Esophagus muscularis mucosa (tissue), 4 donors: ENCODE measurements at places on chromosomes 6 and 20. TPM values are rescaled to one million over a fixed set of nuclear protein-coding genes. Genes with fewer than 3 reads are reported as not detected.
A peak's percentile ranks its signal among the peaks of the same experiment; 100 is the strongest.

Gene BFSP1
- 2.7 TPM for total RNA-seq

Gene RCAN2
- 29.1 TPM for total RNA-seq

Gene PLN
- 431 TPM for total RNA-seq

Gene PEX3
- 15.1 TPM for total RNA-seq

Gene TREM1
- total RNA-seq: 1.1 TPM

Gene ZNF311
- 0.40 TPM for total RNA-seq

- DNase-seq: no peak
Observed at GRCh38 chr6:74177506-74177905, 481.5 kb downstream of the CD109 start.

DNA sequence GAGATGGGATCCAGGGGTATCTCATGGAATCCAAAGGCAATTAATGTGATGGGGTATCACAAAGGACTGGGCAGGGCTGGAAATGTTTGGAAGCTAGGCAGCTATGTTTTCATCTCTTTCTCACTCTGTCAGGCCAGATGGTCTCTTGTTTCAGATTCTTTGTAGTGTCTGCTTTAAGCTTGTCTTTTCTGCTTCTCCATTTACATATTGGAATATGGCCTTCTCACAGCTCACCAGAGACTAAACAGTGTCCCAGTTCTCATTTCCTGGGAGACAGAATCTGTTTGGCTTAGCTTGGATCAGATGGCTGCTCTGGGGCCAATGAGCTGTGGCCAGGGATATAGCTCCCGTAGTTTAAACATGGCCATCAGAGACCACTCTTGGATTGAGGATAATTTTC is 78.9 kb downstream of the SLC35F1 start:
- DNase-seq: no peak

- DNase-seq: peak; percentile 45
Observed at GRCh38 chr20:11411765-11412164, 505.9 kb upstream of the BTBD3 start.

- no peak for DNase-seq
Observed at GRCh38 chr20:38040276-38040675, 6.7 kb downstream of the RPRD1B start.

GRCh38 chr20:62742979-62743776 is 34.5 kb downstream of the NTSR1 start:
- no peak for DNase-seq

DNA sequence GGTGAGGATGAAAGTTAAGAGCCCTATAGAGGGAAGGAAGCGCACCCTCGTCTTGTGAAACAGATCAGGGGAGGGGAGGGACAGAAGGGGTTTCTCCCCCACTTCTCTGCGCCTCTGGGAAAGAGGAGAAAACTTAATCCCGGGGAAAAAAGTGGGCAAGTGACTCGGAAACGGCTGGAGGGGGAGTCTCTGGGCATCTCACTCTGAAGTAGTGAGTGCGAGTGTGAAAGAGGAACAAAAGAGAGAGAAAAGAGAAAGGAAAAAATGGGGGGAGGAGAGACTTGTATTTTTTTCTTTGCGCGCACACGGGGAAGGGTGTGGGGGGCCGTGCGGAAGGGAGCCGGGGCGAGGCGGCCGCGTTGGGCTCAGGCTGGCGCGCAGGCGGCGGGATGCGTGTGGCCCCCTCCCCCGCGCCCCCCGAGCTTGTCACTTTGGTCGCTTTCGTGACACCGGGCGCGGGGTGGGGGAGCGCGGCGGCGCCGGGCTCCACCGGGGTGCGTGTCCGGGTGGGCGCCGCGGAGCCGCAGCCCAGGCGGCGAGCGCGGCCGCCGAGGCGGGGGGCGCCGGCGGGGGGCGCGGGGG is 454 bp downstream of the L3MBTL3 start:
- no peak for DNase-seq

DNA sequence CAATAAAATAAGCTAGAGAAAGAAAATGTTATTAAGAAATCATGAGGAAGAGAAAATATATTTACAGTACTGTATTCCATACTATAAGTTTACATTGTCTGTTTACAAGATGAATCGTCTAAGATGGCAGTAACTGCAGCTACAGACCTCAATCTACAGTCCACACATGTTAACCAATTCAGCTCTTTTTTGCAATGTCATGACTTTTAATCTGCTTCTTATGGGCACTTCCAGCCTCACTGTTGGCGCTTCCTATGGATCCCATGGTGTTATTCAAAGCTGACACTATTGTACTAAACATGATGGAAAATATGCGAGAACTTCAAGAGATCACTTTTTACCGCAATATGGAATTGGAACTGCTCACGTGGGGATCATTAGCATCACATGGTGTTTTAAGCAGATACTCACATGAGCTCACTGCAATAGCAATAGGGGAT is 451.5 kb upstream of the CITED2 start:
- no peak for DNase-seq

GRCh38 chr6:142907544-142907943 is 37.4 kb downstream of the HIVEP2 start:
- DNase-seq: no peak

DNA sequence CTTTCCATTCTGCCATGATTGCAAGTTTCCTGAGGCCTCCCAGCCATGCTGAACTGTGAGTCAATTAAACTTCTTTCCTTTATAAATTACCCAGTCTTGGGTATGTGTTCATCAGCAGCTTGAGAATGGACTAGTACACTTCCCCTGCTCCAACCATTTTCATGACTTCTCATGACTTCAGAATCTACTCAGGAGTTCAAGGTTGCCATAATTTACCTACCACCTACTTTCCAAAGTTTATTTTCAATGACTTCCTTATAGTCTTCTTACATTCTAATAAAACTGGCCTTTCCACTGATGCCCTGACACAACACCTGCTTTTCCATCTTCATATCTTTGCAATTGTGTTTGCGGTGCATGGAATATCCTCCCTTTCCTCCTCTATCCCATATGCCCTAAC is 31.2 kb upstream of the PKIB start:
- DNase-seq: no peak

DNA sequence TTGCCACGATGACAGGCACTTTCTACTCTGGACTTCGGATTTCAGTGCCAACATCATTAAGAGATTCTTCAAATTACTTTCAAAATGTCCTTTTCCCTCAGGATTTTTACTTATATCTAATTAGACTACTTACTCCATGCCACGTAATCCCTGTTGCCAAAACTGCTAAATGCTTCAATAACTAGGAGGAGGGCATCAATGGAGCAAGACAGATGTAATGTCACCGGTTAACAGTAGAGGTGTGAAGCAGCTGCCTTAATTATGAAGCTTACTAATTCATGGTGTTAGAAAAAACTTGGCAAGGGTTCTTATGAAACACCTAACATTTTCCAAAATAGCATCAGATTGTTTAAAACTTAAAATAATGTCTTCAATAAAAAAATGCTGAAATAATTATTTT is 111.2 kb upstream of the SIM1 start:
- DNase-seq: no peak

DNA sequence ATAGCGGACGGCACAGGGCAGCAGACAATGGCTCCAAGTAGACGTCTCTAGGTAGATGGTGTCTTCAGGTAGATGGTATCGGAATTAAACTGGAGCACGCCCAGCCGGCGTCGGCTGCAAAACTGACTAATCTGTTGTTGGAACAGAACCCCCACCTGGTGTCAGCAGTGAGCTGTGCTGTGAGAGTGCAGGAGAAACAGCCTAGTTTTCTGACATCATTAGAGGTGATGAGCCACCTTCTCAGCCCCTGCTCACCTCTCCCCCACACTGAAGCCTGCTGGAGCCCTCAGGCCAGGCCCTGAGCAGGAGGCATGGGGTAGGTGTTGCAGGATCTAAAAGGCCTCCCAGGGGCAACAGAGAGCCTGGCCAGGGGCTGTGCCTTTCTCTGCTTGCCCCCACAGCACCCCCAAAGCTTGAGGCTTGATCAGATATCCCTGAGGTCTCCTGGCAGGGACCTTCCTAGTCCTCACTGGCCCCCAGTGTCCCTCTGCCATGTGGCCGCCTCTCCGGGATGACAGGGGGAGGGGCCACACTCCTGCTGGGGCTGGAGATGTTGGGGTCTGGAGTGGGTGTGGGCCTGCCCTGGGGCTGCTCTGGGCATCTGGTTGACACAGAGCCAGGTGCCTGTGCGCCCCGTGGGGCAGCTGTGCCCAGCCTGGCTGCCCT is 6.9 kb upstream of the HELZ2 start:
- DNase-seq: no peak

- no peak for DNase-seq
Observed at GRCh38 chr20:62406635-62407176, 379 bp downstream of the CABLES2 start.

DNA sequence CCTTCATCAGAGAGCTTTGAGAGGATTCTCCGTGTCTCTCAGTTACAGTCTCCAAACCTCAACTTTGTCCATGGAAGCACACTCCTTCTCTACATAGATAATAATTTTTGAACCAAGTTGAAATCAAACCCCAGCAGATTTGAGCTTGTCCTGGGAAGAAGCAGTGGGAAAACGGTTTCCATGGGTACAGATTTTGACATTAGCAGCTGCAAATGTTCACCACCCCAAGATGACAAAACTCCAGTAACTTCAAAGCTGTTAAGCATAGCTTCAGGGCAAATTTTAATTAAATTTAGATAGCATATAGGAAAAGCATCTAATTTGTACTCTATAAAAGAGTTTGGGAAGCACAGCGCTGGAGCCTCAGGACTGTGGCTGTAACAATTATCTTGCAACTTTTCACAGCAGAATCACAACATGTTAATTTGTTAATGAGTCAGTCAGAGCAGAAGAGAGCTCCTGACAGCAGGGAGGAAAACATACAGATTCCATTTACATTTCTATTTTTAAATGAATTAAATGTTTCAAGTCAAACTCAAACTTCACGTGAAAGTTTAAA is 240.7 kb downstream of the BMP7 start:
- no peak for DNase-seq

- peak; percentile 68 for DNase-seq
Observed at GRCh38 chr6:28353981-28354676, 4.4 kb downstream of the ZKSCAN3 start.

DNA sequence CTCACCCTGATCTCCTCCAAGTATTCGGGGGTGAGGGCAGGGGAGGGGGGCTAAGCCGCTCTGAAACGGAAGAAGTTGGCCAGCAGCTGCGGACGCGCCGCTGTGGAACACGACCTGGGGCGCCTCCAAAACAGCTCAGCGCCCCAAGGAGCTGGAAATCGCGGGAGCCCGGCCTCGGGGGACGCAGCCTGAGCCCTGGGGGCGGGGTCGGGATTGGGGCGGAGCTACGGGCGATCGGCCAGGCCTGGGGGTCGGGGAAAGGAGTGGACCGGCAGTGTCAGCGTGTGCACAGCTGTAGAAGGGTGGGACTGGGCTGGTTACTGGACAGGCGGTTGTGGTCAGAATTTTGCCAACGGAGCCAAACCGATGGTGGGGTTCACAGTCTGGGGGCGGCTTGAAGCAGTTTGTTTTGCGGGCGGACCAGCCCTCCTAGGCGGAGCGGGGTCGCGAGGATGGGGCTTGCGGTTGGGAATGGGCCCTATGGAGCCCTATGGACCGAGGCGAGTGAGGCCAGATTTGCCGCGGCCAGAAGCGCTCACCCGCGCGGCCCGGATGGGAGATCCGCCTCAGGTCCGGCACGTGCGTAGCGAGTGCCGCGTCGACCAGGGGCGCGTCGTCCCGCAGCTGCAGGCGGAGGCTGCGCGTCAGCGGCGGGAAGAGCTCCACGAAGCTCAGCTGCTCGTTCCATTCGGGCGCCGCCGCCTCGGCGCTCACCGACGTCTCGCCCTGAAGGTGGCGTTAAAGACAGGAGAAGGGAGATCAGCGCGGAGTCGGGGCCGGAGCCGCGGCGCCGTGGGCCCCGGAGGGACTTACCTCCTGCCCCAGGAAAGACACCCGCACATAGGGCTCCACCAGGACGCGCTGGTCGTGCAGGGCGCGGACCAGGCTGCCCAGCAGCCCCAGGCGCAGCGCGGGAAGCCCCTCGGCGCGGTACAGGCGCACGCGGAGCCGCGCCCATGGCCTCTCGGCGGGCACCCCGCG is 14.3 kb upstream of the SPAG4 start:
- DNase-seq: no peak

DNA sequence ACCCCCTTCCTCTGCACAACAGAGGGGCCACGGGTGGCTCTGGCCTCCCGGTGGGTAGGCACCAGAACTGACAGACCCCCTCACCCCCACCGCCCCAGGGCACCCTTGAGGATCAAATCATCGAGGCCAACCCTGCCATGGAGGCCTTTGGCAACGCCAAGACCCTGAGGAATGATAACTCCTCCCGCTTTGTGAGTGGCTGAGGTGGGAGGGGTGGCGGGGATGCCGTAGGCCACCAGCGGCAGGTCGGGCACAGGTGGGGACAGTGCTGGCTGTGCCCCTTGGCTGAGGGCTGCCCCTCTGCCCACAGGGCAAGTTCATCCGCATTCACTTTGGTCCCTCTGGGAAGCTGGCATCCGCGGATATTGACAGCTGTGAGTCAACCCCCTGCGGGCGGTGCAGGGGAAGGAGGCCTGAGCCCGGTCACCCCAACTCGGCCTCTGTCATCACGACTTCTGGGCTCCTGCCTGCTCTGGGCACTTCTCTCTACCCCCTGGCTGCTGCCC is 29.1 kb downstream of the MYH7B start:
- no peak for DNase-seq

DNA sequence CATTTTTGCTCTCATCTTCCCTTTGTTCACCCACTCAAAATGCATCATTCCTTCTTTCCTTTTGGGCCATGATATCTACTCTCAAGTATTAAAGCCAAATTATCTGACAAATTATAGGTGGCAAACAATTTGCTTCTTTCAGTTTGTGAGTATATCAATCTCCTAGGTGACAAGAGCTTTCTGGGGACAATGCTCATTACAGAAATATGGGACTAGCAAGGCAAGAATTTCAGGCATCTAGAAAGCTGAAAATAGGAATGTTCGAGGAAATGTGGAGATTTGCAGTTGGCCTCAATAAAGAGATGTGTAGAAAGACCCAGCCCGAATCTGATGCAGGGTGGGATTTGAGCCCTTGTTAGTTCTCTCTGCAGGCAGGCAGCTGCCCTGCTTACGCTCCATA is 71.8 kb downstream of the ALDH8A1 start:
- DNase-seq: no peak

DNA sequence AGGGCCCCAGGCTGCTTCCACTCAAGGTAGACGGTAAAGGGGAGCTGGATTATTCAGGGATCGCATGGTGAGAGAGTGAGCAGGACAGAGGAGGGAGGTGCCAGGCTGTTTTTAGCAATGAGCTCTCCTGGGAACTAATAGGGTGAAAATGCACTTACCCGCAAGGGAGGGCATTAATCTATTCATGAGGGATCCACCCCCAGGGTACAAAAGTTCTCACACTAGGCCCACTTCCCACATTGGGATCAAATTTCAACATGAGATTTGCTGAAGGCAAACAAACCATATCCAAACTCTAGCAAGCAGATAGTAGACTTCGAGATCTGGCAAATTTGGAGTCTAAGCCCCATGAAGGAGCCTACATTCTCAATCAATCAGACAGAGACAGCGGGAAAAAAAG is 408.6 kb downstream of the RNF144B start:
- no peak for DNase-seq

DNA sequence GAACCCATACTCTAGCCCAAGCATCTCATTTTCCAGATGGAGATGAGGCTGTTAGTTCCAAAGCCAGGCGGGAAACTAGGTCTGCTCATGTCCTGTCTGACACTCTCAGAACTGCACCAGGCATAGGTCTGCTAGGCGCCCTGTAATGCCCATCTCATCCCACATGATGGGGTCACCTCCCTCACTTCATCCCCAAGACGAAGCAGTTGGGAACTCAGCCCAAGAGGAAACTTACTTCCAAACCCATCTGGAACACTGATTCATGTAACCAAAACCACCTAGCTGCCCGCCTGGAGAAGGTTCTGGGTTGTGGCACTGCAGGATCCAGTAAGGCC is 119.4 kb upstream of the PRND start:
- peak; percentile 72 for DNase-seq

- DNase-seq: no peak
Observed at GRCh38 chr20:38130687-38131587, 34.1 kb downstream of the TGM2 start.
